Spleen (tissue), 13 donors: ENCODE measurements at places on chromosomes 2 and 18. TPM values are rescaled to one million over a fixed set of nuclear protein-coding genes. Genes with fewer than 3 reads are reported as not detected.

SPR gene
- total RNA-seq = 9.5 TPM

REG1A gene
- not detected for total RNA-seq

POTEJ gene
- total RNA-seq = not detected

SLC30A3 gene
- total RNA-seq = not detected

TEKT4 gene
- total RNA-seq = not detected

GALNT3 gene
- 35.4 TPM for total RNA-seq

RNF125 gene
- total RNA-seq = 11.6 TPM

RAMP1 gene
- 7.6 TPM for total RNA-seq

NGEF gene
- total RNA-seq = 0.23 TPM

UGT1A4 gene
- not detected for total RNA-seq

VWC2L gene
- total RNA-seq = not detected

MTERF4 gene
- total RNA-seq = 74.0 TPM

SP140 gene
- total RNA-seq = 88.7 TPM

NETO1 gene
- total RNA-seq = 13.8 TPM

TMEM247 gene
- not detected for total RNA-seq

LHCGR gene
- not detected for total RNA-seq

CHRNG gene
- not detected for total RNA-seq

TCF23 gene
- total RNA-seq = 2.5 TPM

BCL2 gene
- 65.7 TPM for total RNA-seq

XDH gene
- not detected for total RNA-seq

NRBP1 gene
- 64.6 TPM for total RNA-seq

WDR75 gene
- 39.9 TPM for total RNA-seq

TSPYL6 gene
- 0.14 TPM for total RNA-seq

FKBP7 gene
- total RNA-seq = 3.0 TPM

ZSWIM2 gene
- not detected for total RNA-seq

C2orf80 gene
- total RNA-seq = not detected

BIN1 gene
- total RNA-seq = 78.3 TPM

ACADL gene
- not detected for total RNA-seq

CTAGE1 gene
- not detected for total RNA-seq

CFAP65 gene
- total RNA-seq = not detected

SIX3 gene
- not detected for total RNA-seq

APOB gene
- 0.34 TPM for total RNA-seq

ASTL gene
- total RNA-seq = 1.1 TPM

LTBP1 gene
- 7.4 TPM for total RNA-seq

ABCG8 gene
- total RNA-seq = 0.20 TPM

TEX44 gene
- not detected for total RNA-seq

RSAD2 gene
- total RNA-seq = 6.8 TPM

FSHR gene
- not detected for total RNA-seq

MXD1 gene
- total RNA-seq = 51.4 TPM

METAP1D gene
- total RNA-seq = 11.9 TPM

LRRTM4 gene
- not detected for total RNA-seq

ELOA2 gene
- not detected for total RNA-seq

CD8B2 gene
- 0.38 TPM for total RNA-seq

FAM136A gene
- 24.0 TPM for total RNA-seq

COX5B gene
- total RNA-seq = 191 TPM
